Brain pericyte (primary cell): ENCODE measurements at places on chromosomes 16 and 17.

DNA sequence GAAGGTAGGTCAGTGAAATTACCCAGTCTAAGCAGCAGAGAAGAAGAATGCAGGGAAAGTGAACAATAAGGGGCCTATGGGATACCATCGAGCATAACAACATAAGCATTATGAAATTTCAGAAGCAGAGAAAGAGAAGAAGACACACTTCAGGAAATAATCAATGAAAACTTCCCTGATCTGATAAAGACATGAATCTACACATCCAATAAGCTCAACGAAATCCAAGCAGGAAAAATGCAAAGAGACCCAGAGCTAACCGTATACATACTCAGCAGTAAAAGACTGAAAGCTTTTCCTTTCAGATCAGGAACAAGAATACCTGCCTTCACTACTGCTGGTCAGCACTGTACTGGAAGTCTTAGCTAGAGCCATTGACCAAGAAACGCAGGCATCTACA, 38.6 kb downstream of the WDR45B start:
- DNase-seq = no peak

DNA sequence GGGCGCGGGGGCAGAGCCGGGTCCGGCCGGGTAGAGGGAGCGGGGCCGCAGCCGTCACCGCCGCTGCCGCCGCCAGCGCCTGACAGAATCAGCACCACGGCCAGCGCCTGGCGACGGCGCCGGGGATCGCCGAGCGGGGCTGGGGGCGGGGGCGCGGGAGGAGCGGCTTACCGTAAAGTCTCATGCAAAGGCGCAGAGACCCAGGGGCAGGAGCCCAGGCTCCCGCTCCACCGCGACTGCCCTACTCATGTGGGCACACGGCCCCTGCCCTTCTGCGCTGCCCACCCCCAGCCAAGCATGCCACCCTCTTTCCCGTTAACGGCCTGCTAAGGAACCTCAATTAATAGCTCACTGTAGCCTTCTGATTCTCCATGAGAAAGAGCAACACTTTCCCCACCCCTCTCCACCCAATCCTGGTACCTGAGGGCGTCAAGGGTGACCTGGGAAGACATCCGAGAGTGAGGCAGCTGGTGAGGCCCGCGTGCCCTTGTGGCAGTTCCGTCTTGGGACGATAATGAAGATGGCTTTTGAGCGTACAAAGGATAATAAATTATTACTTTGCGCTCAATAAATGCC, at the start of gene SEZ6:
Gene SEZ6 (minus strand): TSS at position 98 of the 576 bp plus-strand sequence. CDS start 164 bp downstream, outside the sequence.
- no peak for DNase-seq

GRCh38 chr16:25374556-25374955, 116.9 kb upstream of the ZKSCAN2 start:
- no peak for DNase-seq

DNA sequence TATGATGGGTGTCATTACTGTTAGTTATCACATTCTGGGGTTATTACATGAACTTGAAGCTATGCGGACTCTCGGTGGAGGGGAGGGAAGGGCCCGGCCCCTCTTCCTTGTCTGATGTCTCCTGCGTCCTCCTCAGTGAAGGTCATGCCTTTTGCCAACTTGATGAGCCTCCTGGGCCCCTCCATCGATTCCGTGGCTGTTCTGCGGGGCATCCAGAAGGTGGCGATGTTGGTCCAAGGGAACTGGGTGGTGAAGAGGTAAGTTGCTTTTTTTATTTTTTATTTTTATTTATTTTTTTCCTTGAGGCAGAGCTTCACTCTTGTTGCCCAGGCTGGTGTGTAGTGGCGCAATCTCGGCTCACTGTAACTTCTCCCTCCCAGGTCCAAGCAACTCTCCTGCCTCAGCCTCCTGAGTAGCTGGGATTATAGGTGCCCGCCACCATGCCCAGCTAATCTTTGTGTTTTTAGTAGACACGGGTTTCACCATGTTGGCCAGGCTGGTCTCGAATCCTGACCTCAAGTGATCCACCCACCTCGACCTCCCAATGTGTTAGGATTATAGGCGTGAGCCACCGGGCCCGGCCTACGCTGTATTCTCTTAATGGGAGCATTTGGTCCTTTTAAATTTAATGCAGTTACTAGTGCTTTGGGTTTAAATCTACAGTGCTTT, 21.6 kb downstream of the POLR3E start:
- no peak for DNase-seq

DNA sequence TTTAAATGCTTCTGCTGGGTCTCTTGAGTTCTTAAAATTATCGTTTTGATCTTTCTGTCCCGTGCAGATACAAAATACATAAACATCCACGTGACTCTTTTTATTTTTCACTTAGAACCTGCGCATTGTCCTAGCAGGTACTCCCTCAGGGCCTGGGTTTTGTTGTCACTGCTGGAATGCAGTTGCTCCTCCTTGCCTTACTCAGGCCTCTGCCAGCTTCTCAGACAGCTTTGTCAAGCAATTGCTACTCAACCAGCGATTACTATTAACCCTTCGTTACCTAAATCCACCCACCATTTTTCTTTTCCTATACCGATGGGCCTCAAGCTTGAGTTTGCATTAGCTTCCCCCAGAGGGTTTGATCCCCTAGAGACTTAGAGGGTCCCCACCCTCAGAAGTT, 405.9 kb upstream of the RBFOX1 start:
- no peak for DNase-seq

DNA sequence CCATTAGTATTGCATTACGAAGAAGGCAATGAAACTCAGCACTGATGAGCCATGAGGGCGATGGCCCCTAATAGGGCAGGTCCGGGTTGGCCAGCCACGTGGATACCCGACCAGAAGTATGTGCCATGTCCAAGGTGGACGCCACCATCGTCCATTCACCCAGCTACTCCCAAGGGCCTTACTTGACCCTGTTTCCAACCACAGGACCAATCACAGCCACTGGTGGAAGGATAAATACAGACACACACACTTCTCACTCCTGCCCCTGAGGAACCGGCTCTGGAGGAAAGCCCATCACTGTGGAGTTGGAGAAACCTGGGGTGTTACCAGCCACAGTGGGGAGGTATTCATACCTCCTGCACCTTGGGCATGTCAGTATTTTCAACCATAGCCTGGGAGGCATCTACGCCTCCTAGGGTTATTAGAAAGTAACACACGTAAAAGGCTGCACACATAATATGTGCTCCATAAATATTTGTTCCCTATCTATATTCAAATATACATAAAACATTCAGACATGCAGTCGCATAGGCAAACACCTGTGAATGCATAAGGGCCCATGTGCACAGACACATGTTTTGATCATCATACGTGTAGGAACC, 5.4 kb upstream of the ITGA3 start:
- DNase-seq = no peak

DNA sequence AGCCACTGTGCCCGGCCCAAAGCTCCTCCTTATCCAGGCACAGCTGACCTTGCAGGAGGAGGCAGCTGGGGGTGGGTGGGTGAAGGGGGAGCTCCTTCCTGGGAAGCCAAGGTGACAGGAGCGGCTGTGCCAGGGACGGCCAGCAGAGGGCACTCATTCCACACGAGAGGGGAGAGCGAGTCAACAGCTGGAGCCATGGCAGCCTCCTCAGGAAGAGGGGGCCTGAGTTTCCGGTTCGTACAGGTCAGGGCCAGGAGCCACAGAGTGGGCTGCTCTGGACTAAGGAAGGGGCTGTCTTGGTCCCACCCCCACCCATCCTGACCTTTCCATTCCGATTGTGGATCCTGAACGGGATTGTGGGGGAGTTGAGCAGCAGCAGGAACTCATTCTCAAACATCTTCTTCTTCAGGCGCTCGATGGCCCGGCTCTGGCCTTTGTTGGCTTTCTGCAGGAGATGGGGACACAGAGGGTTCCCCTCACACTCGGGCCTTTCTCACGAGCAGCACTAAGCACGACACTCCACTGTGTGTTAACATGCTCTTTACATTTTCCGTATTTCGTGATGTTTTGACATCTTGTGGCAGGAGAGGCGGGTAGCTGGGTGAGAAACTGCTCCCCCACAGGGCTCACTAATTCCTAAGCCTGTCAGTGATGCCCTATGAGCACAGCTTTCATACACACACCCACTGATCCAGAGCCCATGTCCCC, 61.6 kb downstream of the TIMM22 start:
- no peak for DNase-seq

DNA sequence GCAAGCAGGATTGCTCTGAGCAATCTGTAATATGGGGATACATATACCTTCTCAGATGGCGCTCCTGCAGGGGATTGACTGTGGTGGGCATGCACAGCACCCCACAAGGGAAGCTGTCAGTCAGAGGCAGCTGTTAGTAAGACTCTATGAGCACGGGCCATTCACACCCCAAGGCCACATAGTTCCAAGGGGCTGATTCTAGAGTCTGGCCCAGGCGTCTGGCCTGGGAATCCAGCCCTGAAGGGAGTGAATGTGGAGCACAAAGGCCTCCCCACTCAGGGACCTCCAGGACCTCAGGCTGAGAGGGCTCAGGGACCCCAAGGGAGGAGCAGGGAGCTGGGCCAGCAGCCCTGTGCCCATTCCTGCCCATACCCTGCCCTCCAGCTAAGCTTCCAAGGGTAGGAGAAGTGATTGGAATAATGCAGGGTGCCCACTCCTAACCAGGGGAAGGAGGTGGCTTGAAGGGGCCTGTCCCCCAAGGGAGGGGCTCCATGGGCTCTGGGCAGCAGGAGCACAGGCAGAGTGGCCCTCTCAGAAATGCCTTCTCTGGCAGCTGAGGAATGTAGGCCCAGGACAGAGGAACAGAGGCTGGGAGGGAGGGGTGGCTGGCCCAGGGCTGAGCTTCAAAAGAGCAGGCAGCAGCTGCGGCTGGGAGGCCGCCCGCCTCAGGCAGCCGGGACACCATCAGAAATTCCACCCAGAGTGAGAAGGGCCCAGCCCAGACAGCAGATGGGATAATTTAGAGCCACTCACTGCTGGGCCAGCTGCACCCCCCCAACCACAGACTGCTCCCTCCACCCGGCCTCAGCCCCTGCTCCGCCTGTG, 48.9 kb upstream of the MRPS23 start:
- DNase-seq = no peak

DNA sequence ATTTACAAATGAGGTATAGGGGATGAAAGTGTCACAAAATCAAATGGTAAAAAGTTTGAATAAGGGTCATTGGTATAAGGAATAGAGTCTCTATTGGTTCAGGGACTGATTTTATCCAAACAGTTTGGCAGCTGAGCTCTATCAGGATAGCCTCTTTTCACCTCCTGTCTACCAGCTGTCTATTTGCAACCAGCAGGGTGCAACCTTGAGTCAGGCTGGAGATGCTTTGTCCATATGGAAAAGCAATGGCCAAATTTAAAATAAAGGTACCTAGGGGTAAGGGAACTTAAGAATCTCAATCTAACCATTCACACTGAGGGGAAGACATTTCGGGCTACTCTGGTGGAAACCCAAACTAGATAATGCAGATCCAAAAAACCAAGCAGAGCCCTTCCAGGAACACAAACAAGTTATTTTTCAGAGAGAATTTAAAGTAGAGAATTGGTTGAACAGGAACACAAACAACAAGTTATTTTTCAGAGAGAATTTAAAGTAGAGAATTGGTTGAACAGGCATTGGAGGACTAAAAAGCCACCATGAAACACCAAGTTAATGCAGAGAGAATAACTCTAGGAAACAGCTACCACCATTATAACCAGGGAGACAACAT, 12.6 kb upstream of the CA10 start:
- DNase-seq = no peak

- DNase-seq = no peak
Measured at GRCh38 chr16:66099306-66099705, 267.2 kb upstream of the CDH5 start.

GRCh38 chr17:43434902-43435319, 36.1 kb downstream of the ARL4D start:
- DNase-seq = no peak

GRCh38 chr16:56923481-56924091, 8.4 kb upstream of the HERPUD1 start:
- DNase-seq = no peak

- DNase-seq = no peak
Measured at GRCh38 chr17:29292071-29292991, 1.6 kb downstream of the NUFIP2 start.

GRCh38 chr17:56891751-56892150, 22.1 kb downstream of the TRIM25 start:
- DNase-seq = no peak

GRCh38 chr17:10290041-10290440, 82.8 kb downstream of the MYH13 start:
- DNase-seq = no peak

- DNase-seq = no peak
Measured at GRCh38 chr17:61349350-61349749, 50.3 kb upstream of the TBX2 start.

DNA sequence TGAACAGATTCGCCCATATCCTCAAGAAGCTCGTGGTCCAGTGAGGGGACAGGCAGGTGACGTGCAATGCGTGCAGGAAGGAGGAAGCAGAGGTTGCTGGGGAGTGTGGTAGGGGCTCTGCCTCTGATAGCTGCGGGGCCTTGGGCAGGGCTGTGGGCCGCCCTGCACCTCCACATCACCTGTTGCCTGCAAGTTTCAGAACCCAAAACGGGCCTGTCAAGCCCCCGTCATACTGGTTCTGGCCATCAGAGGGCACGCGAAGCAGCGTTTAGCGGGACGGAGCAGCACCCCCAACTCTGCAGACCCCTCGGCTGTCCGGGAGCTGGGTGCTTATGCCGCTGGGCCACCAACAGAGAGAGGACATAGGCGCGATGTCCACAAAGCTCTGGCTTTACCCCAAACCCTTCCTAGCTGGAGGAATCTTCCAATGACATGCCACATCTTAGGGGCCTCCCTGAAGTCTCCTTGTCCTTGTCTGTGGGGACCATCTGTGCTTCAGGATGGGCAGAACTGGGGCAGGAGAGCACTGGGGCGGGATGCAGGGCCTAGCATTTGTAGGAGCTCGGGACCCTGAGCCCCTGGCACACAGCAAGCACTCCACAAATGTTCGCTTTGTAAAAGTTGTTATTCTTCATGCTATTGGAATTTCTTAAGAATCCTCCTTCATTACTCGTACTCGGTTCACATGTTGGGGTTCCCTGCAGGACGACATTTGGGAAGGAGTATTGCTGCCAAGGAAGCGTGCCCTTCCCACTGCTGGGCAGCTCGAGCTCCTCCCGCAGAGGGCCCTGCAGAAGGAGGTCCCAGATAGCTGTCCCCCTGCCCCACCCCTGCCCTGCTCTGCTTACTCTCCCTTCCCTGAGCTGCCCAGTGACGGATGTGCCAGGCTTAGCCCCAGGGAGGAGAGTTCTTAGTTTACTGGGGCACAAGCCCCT, 64.3 kb downstream of the CNGB1 start:
- DNase-seq = no peak

DNA sequence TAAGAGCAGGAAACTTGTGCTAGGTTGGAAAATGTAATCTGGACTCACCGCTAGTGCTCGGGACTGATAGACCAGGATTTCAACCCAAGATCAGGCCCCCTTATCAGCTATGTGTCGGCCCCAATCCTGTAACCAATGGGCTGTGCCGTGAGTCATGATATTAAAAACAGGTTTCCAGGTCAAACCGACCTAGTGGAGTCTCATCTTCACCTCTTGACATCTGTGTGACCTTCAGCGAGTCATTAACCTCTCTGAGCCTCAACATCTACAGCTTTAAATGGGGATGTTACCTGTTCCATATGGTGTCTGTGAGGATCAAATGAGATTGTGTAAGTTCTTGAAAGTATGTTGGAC, 512 bp downstream of the PMM2 start:
- no peak for DNase-seq
